ENCODE measurements at places on chromosomes 16 and 17.
A peak's percentile ranks its signal among the peaks of the same experiment; 100 is the strongest.

DNA sequence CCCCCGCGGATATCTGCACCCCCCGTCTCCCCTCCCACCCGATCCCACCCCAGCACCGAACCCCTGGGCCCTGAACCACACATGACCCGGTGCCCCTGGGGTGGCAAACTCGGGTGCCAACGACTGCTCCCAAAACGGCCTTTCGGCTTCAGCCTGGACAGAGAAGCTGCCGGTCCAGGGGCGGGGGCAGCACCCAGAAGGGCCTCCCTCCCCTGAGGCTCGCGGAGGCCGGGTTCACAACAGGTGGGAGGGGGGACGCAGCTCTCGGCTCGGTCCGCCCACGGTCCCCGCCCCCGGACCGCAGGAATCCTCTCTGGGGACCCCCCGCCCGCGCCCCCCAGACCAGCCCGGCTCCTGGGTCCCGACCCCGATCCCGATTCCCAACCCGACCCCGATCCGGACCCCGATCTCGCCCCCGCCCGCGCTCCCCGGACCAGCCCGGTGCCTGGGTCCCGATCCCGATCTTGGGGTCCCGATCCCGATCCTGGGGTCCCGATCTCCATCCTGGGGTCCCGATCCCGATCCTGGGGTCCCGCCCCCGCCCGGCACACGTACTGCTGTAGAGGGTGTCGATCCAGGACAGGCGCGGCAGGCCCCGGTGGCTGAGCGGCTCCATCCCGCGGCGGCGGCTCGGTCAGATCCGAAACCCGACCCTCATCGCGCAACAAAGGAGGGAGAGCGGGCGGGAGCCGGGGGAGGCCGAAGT lies 516 bp downstream of the ABR start:
- no peak for DNase-seq

DNA sequence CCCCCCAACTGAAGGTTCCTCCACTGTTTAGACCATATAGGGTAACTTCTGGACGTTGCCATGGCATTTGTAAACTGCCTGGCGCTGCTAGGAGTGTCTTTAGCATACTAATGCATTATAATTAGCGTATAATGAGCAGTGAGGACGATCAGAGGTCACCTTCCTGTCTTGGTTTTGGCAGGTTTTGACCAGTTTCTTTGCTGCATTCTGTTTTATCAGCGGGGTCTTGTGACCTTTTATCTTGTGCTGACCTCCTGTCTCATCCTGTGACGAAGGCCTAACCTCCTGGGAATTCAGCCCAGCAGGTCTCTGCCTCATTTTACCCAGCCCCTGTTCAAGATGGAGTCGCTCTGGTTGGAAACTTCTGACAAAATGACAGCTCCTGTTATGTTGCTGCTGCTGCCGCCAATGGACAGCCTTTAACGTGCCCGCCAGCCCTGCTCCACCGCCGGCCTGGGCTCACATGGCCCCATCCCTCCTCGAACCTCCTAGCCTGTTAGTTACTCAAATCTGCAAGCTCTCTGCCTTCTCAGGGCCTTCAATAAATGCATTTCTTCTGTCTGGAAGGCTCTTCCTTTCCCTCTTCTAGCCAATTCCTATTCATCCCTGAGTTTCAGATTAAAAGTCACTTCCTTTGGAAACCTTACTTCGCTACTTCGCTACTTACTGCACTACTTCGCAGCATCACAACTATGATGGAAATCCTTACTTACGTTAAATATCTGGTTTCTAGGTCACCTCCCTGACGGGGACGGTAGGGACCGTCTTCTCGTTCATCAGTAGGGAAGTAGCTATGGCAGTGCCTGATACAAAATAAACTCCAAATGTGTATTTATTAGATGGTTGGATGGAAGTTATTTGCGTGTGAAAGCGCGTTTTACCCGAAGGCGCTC lies 640 bp upstream of the NAGLU start:
- no peak for DNase-seq

DNA sequence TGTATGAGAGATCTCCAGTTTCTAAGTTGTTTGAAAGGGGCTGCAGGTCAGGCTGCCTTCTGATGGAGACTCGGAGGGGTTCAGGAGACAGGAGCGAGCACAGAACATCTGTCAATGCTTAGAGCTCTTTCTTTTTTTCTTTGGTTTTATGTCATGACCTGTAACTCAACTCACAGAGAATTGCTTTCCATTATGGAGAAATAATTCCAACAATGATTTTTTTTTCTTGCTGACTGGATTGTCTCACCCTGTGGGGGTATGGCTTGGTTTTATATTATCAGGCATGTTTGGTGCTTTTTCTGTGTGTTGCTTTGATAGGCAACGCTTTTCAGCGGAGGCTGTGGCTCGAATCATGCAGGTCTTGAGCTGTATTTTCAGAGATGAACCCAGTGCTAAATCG lies 10.7 kb upstream of the KCNJ2 start:
- DNase-seq = no peak

- no peak for DNase-seq
These were observed 878.0 kb upstream of the GOT2 start for GRCh38 chr16:59612094-59612493.

- no peak for DNase-seq
These were observed 482.8 kb downstream of the CDH13 start for GRCh38 chr16:83109490-83110125.

- no peak for DNase-seq
These were observed 23.5 kb downstream of the TBX4 start for GRCh38 chr17:61475726-61476125.

GRCh38 chr17:33776304-33776703 lies 478.8 kb upstream of the CCL2 start:
- DNase-seq = no peak

- DNase-seq = peak; percentile 30
These were observed 6.2 kb downstream of the GGA2 start for GRCh38 chr16:23504076-23504452.

DNA sequence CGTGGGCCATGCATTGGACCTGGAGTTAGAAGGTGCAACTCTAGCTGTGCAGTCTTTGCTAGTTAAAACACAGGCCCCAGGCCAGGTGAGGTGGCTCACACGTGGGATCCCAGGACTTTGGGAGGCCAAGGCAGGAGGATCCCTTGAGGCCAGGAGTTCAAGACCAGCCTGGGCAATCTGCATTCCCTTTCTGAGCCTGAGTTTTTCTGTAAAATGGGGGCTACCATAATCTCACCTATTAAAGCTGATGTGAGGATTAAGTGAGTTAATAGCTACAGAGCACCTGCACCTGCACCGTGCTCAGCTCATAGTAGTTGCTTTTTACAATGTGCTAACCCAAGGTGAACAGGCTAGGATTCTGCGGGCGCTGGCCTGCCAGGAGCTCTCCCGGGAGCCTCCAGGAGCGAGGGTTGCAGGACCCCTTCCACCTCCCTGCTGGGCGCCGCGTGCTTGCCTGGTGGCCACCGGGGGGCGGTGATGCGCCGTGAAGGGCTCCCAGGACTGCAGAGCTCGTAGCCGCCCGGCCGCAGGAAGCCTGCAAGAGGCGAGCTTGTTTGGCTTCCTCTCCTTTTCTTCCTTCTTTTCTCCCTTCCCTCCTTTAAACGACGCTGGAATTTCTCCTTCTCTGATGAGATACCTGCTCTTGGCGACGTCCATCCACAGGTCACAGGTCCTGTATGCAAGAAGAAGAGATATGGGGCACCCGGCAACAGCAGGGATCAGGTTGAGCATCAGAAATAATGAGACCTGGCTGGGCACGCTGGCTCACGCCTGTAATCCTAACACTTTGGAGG lies 51.3 kb downstream of the ZFP90 start:
- peak; percentile 23 for DNase-seq

DNA sequence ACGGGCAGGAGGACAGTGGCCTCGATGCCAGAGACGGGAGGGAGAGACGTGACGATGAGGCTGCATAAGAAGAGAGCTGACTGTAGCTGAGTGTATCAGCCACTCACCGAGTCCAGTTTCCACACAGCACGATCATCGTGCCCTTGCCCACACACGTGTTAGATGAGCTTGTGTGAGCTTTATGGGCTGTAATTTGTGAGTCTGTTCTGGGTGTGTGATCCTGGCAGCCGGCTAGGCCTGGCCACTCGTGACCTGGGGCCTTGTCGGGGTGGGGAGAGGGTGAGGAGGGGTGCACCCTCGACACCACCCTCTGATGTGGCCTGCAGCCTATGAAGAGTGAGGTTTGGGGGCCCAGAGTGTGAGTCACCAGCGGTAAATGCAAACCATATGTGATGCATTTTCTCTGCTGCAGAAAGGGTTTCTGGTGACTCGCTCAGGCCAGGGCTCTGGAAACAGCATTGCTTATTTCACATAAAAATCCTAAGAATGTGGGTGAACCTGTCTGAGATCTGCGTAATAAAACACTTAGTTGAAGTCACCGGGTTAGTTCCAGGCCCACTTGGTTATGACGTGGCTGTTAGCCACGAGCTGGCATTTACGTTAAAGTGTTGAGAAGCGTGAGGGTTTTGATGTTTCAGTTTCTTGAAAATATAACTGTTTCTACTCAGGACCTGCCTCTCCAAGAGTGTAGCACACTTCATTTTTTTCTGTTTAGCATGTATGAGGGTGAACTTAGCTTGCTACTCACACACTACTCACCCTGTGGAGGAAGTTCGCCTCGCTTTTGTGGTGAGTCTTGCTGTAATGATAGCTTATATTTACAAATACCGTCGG lies 4.2 kb downstream of the METRNL start:
- DNase-seq = peak; percentile 94

GRCh38 chr17:8894202-8894671 lies 26.8 kb upstream of the PIK3R6 start:
- DNase-seq = no peak

- no peak for DNase-seq
These were observed 38.5 kb upstream of the NKD1 start for GRCh38 chr16:50509521-50510341.

- DNase-seq = no peak
These were observed 13.3 kb downstream of the MPRIP start for GRCh38 chr17:17055286-17056155.

- DNase-seq = no peak
These were observed 53.2 kb downstream of the PPM1E start for GRCh38 chr17:58808609-58809563.

DNA sequence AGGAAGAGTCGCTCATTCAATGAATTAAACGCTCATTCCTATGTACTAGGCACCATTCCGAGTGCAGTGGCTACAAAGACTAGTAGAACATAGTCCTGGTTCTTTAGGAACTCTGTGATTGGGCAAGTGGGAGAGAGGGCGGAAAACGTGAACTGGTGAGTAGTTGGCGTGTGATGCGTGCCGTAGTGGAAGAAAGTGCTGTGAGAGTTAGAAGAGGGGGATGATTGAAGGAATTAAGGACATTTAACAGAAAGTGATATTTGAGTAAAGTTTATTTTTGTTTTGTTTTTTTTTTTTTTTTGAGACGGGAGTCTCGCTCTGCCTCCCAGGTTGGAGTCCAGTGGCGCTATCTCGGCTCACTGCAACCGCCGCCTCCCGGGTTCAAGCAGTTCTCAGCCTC lies 7.9 kb upstream of the SLFN14 start:
- DNase-seq = no peak

- no peak for DNase-seq
These were observed 18.7 kb downstream of the KRT9 start for GRCh38 chr17:41553176-41553575.

DNA sequence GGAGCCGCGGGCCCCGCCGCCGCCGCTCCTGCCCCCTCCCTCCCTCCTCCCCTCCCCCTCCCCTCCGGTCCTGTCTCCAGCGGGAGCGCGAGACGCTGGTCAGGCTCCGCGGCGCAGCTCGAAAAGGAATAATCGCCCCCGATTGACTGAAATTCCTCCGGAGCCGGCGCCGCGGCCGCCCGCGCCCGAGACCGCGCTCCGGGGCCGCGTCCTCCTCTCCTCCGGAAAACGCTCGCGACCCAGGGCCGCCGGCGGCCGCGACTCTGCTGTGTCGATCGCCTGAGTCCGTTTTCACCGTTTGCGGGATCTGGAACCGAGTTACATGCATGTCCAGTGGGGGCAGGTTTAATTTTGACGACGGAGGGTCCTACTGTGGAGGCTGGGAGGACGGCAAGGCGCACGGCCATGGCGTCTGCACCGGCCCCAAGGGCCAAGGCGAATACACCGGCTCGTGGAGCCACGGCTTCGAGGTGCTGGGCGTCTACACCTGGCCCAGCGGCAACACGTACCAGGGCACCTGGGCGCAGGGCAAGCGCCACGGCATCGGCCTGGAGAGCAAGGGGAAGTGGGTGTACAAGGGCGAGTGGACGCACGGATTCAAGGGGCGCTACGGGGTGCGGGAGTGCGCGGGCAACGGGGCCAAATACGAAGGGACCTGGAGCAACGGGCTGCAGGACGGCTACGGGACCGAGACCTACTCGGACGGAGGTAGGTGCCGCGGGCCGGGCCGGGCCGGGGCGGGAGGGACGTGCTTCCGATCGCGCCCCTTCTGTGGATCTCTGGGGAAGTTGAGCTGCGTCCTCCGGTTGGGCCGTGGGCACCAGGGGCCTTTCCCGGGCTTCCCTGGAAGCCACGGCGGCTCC lies 744 bp downstream of the JPH3 start:
- no peak for DNase-seq

DNA sequence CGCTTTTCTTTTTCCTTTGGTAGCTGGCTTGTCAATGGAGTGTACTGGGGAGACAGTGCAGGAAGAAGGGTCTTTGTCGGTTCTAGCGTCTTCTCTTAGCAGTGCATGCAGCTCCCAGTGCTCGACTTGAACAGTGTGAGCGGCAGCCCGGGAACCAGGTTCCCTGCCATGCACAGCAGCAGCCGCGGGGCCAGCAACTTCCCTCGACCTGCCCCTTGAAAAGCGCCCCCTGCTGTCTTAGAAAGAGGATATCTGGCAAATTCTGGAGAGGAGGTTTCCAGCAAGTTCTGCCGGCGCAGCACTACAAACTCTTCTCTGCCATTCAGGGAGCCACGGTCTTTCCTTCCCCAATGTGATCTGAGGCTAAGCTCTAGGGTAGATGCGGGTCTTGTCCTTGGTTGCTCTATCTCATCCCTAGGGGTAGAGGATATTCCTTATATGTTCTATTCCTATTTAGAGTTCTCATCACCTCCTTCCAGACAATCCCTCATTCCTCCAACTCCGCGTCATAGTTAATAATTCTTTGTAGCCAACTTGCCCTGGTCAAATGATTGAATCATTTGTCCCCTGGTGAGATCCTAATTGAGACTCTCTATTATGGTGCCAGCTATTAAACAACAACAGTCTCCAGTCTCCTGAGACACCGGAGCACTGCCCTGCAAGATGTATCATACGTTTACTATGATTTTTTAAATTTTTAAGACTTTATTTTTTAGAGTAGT lies 451.3 kb downstream of the PMP22 start:
- DNase-seq = no peak

DNA sequence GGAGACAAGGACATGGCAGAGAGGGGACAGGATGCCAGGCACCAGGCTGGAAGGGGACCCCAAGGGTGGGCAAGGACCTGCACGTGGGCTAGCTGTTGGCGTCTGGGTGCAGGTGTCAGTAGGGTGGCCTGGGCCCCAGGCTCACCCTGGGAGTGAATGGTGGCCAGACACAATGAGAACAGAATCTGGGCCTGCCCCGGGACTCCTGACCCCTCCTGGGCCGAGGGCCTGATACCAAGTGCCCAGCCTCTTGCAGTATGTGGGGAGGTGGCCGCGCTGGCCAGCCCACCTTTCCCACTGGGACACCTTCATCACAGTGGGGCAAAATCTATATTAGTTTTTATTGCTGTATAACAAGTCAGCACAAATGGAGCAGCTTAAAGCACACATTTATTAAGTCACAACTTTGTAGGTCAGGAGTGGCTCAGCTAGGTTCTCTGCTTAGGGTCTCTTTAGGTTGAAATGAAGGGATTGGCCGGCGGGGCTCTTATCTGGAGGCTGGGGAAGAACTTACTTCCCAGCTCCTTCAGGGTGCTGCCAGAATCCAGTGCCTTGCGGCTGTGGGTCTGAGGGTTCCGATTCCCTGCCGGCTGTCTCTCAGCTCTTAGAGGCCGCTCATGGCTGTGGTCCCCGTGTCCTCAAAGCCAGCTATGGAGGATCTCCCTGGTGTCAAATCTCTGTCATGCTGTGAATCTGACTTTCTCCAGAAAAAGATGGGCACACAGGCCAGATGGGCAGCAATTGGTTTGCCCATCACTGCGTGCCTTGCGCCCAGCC lies 3.6 kb downstream of the PRSS33 start:
- DNase-seq = no peak
